Right ventricle myocardium inferior (tissue), 1 donor: ENCODE measurements at places on chromosomes 12 and 14. TPM values are rescaled to one million over a fixed set of nuclear protein-coding genes. Genes with fewer than 3 reads are reported as not detected.

DNA sequence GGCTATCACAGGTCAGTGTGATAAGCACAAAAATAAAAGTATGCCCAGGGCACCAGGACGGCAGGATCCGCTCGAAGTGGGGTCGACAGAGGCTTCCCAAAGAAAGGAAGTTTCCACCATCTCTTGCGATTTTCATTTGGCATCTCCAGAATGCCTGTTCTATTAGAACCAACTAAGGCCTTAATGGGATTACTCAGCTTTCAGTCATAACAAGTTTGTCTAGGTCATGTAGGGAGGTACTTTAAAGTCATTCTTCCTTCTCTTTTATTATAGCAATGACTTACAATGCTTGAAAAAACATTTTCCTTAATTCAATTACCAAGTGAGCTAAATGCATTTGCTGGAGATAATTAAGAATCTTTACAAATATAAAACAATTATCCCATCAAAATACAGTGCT lies 83.6 kb upstream of the DIO3 start:
- no peak for DNase-seq

DNA sequence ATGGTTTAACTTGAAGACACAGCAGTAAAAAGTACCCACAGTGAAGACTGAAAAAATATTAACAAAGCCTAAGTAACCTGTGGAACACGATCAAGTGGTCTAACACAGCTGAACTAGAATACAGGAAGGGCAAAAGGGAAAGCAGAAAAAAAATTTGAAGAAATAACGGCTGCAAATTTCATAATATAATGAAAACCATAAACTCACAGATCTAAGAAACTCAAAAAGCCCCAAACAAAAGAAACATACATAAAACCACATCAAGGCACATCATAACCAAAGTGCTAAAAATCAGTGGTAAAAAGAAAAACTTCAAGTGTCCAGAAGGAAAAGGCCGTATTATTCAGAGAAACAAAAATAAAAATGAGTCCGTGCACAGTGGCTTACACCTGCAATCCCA lies 30.9 kb downstream of the SPPL3 start:
- DNase-seq = no peak

Gene SLC5A8
- not detected for total RNA-seq

Gene OVCH1
- total RNA-seq = 0.24 TPM
